ENCODE measurements at places on chromosomes 3 and 15.
A peak's percentile ranks its signal among the peaks of the same experiment; 100 is the strongest.

DNA sequence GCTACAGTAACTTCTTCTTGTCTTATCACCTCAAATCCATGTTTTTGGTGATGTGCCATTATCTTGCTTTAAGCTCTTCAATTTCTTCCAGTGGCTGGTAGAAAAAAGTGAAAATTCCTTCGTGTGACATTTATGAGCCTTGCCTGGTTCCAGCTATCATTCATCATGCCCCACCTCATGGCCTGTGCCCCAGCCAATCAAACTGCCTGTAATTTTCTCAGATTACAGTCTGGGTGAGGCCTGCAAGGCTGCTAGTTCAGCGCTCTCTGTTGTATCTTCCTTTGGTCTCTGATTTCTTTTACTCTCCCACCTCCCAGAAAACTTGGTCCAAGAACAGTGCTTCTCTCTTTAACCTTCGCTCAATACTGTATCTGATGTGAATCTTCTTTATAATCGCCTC is 249.3 kb upstream of the ZNF717 start:
- no peak for DNase-seq

DNA sequence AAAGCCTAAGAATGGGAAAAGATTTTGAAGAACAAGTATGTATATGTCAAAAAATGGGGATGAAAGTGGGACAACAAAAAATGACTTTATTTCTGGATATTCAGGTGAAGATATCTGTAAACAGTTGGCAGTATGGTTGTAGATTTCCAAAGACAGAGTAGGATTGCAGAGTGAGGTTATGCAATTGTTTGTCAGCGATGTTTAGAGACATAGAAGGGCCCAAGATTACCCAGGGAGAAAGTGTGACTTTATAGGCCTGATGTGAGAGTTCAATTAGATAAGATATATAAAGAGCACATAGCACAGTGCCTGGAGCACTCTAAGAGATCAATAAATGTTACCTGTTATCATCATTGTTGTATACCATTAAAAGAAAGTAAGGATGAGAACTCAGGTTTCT is 319.8 kb downstream of the DOCK3 start:
- no peak for DNase-seq

DNA sequence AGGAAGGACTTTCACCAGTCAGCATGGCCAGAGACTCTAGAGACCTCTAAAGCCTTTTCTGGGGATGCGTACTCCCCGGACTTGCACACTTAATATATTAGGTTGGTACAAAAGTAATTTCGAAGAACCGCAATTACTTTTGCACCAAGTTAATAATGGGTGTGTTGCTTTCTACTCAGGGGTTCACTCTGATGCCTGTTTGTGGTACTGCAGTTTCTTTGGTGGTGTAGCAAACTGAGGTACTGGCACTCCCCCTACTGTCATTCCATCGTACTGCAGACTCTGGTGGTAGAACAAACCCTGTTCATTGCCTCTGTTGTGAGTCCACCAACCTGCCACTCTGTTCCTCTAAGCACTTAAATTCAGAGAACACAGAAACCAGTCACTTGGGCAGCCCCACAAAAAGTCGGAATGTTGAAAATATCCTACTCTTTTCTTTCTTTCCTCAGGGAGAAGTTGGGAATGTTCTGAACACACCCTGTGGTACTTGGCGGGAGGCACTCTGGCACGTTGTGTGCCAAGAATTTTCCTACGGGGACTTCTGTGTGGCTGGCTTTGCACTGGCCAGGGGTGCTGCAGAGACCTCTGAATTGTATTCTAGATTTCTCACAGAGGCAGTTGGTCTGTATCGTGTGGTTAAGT is 46.3 kb downstream of the GABRG3 start:
- DNase-seq, result peak; percentile 56

DNA sequence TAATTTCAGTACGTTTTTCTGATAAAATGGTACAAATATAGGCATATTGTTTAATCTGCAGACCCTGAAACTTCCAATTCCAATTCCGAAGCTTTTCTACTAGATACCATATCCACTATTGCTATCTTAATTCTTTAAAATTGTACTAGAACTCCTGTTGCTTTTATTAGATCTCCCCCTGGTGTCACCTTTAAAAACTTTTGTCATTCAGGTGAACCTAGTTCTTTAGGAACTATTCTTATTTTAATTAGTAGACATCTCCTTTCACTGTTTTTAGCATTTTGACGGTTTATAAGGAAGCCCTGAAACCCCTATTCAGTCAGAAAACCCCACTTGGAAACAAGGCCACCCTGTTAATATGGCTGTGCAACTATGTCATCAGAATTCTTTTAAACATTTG is 22.3 kb downstream of the C2CD4B start:
- DNase-seq, result no peak

- no peak for DNase-seq
Observed at GRCh38 chr15:60527456-60527855, 48.5 kb upstream of the ICE2 start.

DNA sequence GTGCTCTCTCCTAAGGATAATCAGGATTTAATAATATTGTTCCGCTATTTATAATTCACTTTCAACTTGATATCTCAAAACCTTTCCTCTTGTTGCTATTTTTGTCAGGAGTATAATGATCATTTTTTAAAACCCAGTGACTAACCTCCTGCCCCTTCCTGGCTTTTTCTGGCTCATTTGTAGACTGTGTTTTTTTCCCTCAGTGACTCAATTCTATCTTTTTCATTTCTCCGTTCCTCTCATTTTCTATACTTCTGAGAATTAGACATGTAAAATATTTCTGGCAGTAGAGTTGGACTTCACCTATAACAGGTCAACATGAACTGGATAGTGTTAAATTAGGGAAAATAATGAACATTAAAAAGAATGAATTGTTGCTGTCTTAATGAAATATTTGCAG is 490.7 kb downstream of the EDEM1 start:
- no peak for DNase-seq

GRCh38 chr15:29143293-29143692 is 126.3 kb downstream of the NSMCE3 start:
- no peak for DNase-seq

DNA sequence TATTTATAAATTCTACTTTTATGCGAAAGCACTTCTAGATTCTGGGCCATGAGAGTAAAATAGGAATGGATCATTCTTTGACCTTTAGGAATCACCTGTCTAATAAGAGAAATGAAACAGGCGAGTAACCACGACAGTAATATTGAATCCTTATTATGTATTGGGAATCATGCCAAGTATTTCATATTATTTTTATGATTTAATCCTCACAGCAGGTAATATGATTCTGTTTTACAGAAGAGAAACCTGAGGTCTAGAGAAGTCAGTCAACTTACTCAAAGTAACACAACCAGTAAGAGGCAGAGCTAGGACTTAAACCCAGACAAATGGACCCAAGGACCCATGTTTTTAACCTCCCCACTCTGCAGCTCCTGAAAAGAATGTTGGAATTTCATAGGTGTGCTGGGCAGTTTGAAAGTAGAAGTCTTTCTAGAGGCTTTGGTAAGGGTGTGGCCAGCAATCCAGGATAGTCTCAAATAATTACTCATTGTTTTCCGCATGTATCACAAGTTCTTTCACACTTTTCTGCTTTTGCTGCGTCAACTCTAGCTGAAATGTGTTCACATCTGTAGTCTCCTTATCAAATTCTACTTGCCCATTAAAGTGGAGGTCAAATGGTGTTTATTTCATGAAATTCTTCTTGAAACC is 181.7 kb downstream of the TPRG1 start:
- no peak for DNase-seq

DNA sequence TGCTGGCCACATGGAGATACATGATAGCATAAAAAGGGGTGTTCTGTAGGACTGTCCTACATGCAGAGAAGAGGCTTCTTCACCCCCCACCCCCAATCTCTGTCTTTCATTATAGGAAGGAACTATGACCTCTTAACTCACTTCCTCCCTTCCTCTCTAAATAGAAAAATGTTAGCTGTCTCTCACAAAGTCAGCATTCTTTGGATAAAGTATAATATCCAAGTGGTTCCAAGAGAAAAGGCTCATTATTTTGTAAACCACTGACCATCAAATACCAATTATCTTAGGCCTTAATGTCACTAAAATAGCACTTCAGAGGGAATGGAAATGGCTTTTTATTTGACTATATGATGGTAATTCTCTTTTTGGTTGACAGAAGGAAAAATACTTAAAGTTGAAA is 95.3 kb upstream of the SLC2A2 start:
- DNase-seq, result no peak

DNA sequence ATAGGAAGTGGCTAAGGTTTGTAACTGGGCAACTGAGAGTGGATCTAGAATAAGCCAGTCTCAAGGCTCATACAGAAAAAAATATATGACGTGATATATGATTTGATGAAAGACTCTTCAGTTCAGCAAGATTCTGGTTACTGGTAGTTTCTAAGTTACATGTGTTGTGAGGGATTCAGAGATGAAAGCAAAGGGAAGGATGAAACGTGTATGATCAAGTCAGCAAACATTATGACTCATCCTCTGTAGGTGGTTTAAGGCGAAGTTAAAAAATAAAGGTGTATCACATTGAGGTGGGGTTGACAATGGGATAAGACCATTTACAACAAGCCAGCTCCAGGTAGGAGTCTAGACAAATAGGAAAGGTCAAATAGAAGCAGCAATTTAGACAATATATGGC is 16.2 kb downstream of the TERC start:
- DNase-seq, result no peak

GRCh38 chr3:29310865-29311264 is 30.0 kb downstream of the RBMS3 start:
- no peak for DNase-seq

DNA sequence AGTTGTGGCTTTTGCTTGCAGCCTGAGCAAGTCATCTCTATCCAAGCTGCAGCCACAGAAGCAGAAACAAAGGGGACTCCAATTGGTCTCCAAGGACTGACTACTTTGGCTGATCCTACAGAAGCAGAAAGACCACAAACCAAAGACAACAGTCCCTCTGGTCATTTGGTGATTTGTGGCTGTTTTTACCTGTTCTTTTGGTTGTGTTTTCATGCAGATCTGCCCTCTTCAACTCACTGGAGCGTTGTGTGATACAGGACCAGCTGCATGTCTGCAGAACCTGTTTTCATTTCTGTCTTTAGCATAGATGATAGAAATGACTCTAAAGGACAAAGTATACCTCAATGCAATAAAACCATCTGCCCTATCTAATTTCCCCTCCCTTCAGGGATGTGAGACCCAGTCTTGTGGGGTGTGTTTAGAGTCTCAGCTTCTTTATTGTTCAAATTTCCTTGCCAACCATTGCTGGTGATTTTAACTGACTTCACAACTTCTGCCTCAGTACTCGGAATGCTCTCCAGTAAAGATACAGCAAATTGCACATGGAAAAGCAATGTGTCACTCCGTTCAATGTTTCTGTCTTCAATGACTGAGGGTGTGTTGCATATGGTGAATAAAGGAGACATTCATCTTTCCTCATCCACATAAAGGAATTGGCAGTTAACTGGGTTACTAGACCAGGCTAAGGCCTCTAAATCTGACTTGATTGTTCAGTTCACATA is 48.9 kb upstream of the SLC7A14 start:
- DNase-seq, result no peak

GRCh38 chr15:70153921-70154717 is 56.4 kb upstream of the TLE3 start:
- no peak for DNase-seq

Data from iPS DF 19.7 (cell line).